Muscle of leg (tissue), 16 donors: ENCODE measurements at places on chromosomes 12 and 14. TPM values are rescaled to one million over a fixed set of nuclear protein-coding genes. Genes with fewer than 3 reads are reported as not detected.

Gene CCDC77
- 7.4 TPM for total RNA-seq

DNA sequence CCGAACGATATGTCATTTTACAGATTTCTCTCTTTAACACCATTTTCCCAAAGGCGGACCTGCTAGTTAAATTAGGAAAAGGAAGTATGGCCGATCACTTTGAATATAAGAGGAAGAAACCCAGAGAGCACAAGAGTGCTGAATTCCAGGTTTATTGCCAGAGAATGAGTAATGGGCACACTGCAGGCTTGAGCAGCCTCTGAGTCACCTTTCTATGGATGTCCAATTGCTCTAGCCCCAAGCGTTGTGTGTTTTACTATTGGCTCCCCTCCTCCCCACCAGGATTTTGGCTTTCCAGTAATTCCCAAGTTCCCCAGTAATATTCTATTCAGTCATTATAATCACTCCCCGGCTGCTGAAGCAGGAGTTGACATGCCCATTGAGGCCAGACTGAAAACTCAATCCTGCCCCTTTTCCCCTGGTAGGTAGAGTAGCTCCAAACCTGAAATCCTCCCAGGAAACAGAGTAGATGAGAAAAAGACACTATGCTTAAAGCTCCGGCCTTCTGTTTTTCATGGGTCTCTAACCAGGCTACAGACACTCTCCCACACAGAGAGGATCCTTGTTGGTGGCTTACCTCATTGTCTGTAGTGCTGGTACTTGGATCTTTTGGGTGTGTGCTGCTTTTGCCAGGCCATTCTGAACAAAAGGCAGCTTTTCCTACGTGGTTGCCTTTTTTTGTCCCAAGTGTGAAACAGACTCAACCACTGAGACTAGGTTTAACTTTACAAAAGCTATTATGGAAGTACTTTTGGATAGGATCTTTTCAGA lies 704.3 kb upstream of the FLRT2 start:
- DNase-seq = peak; percentile 29
- H3K36me3 ChIP-seq = no peaks in the 10 kb centered on the region
- no peak overlapping the region for H3K27ac ChIP-seq

DNA sequence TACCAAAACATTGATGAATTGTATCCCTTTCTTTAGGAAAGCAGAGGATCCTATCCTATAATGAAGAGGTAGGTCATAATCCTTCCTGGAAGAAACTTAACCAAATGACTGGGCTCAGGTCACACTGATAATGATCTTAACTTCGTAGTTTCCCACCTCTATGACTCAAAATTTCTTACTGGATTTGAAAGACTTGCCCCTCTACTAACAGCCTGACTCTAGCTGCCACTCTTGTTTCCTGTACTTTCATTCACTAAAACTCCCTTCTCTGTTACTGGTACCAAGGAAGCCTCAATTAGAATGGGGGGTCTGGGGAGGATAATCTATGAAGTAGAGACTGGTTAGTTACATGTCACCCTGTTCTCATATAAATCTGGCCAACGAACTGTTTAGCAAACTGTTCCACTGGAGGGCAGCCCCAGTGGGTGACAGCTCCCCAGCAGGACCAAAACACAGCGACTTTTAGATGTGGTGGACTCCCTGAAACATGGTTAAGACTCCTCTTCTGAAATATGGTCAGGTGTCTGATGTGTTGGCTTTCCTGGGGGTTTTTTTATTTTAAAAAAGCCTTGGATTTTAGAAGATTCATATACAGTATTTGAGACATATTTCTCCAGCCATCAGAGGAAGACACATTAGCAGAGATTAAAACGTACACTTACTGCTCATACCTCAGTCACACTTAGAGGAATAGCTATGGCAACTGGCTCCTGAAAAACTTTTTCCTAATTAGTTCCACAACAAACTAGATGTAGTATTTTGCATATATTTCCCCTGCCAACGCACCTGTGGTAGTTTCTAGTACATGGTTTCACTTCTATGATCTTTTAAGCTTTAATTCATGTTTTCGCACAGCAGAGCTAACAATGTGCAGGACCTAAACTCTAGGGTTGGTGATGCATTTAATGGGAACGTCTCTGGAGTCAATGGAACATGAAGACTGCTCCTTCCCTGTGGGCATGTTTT lies 72.3 kb downstream of the ACADS start:
- H3K27ac ChIP-seq = no peak overlapping the region
- no peaks in the 10 kb centered on the region for H3K36me3 ChIP-seq
- no peak overlapping the region for H3K4me3 ChIP-seq
- no peaks in the 10 kb centered on the region for H3K27me3 ChIP-seq

DNA sequence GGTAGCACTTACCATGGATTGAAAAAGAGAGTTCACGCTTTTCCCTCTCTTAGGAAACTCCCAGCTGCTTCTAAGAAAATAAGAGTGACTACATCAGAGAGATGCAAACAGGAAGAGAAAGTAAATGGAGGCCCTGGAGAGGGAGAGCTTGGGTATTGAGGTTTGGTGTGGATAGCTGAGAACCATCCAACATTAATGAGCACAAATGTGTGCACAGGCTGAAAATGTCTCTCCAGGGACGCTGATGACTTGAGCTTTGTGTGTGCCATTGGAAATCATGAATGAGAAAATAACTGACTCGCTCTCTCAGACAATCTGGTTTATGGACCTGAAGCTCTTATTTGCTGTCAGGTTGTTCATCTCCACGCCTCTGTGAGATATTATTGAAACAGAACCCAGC lies 318.8 kb downstream of the NRXN3 start:
- H3K4me1 ChIP-seq = no peaks in the 10 kb centered on the region
- DNase-seq = no peak
- no peaks in the 10 kb centered on the region for H3K36me3 ChIP-seq
- no peak overlapping the region for H3K4me3 ChIP-seq
- no peaks in the 10 kb centered on the region for H3K27me3 ChIP-seq

DNA sequence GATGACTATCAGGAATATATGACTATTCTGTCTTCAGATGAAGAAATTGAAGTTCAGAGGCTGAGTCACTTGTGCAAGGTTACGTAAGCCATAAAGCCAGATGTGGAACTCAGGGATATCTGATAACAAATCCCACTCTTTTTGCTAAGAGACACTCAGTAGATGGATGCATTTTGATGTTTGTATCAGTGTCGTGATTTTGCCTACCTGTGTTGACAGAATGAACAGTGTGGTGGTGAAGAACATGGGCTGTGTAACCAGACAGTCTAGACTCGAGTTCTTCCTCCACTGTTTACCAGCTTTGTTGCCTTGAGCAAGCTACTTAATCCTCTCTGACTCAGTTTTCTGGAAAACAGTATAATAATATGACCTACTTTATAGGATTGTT lies 93.9 kb downstream of the DAAM1 start:
- no peak overlapping the region for H3K27ac ChIP-seq
- DNase-seq = no peak
- H3K27me3 ChIP-seq = no peaks in the 10 kb centered on the region
- H3K4me1 ChIP-seq = no peaks in the 10 kb centered on the region

GRCh38 chr14:31457665-31458659 lies 656 bp upstream of the DTD2 start:
- peaks cover 3% of the 10 kb centered on the region for H3K4me1 ChIP-seq
- H3K36me3 ChIP-seq = peaks cover 1% of the 10 kb centered on the region
- H3K27ac ChIP-seq = peak overlapping the region; percentile 94
- H3K4me3 ChIP-seq = peak overlapping the region; percentile 64
